ENCODE measurements at places on chromosomes 16 and 17.

DNA sequence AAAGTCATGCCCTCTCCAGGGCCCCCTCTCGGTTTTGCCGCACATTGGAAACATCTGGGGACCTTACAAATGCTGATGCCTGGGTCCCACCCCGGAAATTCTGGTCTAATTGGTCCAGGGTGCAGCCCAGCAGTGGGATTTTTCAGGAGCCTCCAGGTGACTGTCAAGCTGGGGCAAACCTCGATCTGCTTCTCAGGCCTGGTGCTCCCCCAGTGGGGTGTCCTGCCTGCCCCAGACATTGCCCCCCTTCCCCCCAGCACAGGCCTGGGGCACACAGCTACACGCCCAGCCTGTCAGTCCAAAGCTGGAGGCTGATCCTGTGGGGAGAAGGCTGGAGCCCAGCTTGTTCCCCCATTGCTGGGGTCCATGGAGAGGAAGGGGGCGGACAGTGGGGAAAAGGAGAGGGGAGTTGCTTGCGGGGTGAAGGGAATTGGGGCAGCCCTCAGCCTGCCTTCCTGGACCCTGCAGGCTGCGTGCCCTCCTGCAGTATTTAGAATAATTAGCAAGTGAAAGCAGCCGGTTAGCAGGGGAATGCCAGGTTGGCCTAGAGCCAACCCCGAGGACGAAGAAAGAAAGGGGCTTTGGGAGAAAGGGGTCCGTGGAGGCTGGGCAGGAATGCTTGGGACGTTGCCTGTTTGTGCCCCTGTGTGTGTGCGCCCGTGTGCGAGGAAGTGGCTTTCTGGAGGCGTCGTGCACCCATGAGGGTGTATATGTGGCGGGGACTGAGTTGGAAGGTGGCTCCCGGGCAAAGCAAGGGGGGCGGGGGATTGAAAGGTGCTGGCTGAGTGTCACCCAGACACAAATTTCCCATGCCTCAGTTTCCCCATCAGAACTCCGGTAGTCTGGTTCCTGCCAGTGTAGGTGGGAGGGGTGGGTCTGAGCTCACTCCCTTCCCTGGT lies 5.9 kb downstream of the FOXJ1 start:
- DNase-seq, result no peak

DNA sequence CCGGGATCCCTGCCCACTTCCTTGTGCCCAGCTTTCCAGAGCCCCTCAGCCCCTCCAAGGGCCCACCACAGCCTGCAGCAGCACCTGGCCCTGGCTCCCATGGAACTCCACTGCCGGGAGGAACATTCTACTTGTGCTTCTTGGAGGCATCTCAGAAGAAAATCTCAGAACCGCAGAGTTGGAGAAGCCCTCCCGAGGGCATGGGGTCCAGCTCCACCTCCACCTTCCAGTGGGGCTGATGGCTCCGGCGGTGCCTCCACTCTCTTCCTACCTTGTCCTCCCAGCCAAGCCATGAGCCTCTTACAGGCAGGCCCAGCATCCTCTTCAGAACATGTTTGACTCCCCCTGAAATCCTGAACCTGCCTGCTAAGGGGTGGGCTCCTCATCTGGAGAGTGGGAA lies 79.4 kb upstream of the ZNF469 start:
- no peak for DNase-seq

GRCh38 chr17:83124871-83125514 lies 45.6 kb downstream of the METRNL start:
- DNase-seq, result no peak

- DNase-seq, result no peak
Observed at GRCh38 chr17:51035431-51035830, 85.2 kb downstream of the SPAG9 start.

Measured in Caco-2 (cell line).